ENCODE measurements at places on chromosomes 2 and 18.

DNA sequence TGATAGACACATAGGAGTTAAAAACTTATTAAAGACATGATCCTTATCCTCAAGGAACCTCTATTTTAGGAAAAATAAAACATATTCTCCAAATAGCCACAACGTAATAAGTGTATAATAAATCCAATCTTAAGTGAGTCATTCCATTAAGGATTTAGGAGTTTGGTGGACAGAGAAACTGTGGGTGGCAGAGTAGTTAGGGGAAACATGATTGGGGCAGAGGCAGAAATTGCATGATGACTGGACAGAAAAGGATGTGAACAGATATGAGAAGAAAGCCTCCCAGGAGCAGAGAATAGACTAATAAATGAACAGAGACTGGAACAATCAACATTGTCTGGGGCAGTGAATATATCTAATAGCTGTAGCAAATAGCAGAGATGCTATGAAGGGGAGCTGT is 48.1 kb upstream of the SIGLEC15 start:
- DNase-seq, result no peak

DNA sequence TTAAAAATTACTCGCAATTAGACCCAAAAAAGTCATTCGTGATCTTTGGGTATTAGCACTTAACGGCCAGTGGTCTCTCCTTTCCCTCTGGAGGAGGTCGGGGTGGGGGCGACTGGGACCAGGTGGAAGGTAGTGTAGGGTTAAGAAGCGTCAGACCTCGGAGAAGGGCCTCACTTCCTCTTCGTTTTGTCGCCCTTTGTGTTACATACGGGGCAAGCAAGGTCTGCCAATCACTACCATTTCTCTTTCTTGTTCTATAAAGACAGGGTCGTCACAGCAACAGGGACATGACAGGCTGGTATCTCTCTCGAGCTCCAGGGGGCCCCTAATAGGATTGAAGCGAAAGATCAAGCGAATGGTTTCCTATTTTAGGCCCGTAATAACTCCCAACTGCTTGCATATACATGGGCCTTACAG is 136.6 kb downstream of the INSIG2 start:
- no peak for DNase-seq

GRCh38 chr18:54983041-54983686 is 23.9 kb upstream of the CCDC68 start:
- peak; percentile 25 for DNase-seq

GRCh38 chr18:25351280-25351775 is 638 bp downstream of the ZNF521 start:
- no peak for DNase-seq

DNA sequence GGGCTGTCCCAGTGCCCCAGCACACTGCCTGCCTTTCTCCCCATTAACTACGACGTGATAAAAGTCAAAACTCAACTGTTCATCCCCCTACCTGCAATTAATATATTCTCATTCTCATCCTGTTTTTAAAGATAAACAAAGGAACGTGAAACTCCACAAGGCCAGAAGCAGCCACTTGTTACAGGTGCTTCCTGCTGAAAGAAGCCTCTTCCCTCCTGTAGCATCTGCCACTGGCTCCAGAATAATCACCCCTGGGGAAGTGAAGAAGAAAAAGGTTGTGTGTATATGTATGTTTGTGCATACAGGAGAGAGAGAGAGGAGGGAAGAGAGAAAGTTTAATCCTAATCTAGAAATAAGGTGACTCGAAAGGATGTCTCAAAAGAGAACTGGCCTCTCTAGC is 27.1 kb downstream of the KIAA2012 start:
- DNase-seq, result no peak

GRCh38 chr2:86519349-86519748 is 43.9 kb downstream of the CHMP3 start:
- DNase-seq, result peak; percentile 57

DNA sequence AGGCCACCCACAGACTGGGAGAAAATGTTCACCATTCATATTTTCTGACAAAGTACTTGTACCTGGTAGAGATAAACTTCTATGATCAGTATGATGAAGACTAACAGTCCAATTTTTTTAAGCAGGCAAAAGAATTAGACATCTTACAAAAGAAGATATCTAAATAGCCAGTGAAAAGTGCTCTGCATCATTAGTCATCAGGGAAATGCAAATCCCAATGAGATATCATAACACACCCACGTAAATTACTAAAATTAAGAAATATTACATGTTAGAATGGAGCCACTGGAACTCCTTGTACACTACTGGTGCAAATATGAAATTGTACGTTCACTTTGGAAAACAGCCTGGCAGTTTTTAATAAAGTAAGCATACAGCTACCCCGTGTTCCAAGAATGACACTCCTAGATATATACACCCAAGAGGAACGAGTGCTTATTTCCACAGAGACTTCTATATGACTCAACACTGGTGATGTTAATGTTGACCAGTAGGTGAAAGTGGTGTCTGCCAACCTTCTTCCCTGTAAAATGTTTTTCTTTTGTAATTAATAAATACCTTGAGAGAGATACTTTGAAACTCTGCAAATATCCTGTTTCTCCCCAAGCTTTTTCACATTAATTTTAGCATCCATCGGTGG is 80.3 kb downstream of the NPAS2 start:
- no peak for DNase-seq

DNA sequence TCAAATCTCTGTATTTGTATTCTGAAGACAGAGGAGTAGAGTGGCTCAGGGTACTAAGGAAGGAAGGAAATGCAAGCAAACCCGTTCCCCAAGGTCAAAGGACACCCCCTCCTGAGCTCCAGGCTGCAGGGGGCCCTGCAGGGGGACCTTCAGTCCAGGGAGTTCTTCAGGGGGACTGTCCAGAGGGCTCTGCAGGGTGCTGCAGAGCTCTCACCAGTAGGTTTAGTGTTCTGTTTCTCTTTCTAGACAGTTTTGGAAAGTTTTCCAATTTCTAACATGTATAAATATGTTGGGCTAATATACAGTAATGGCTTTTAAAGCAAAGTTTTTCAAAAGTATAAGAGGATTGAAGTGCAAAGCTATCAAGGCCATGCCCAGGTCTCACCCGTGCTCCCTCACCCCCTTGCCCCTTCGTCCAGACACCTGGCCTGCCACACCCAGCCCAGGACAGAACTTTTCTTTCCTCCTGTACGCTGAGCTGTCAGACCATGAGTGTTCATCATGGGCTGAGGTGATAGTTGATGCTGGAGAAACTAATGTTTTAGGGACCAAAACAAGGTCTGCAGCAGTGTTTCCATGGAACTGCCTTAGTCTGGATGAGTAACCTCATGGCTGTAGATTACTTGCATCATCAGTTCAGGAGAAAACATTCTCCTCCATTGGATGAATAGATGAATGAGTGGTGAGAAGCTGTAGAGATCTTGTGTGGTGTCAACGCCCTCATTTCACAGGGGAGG is 134.2 kb downstream of the GLI2 start:
- no peak for DNase-seq

GRCh38 chr2:235779444-235779896 is 285.6 kb downstream of the AGAP1 start:
- DNase-seq, result peak; percentile 34

GRCh38 chr2:119004602-119005001 is 62.6 kb downstream of the MARCO start:
- DNase-seq, result no peak

- peak; percentile 27 for DNase-seq
These were observed 77.7 kb upstream of the SMAD2 start for GRCh38 chr18:48007955-48008701.

- DNase-seq, result no peak
These were observed 10.4 kb downstream of the ANKRD44 start for GRCh38 chr2:197300139-197300538.

DNA sequence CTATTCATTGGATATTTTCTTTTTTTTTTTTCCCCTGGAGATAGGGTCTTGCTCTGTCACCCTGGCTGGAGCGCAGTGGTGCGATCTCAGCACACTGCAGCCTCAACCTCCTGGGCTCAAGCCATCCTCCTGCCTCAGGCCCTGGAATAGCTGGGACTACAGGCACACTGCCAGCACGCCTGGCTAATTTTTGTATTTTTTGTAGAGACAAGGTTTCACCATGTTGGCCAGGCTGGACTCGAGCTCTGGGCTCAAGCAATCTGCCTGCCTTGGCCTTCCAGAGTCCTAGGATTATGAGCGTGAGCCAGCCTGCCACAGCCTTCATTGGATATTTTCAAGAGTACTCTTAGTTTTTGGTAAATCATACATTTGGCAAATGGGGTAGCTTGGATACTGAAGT is 9.0 kb upstream of the MCFD2 start:
- no peak for DNase-seq

- DNase-seq, result no peak
These were observed 89.5 kb upstream of the DPP10 start for GRCh38 chr2:114352988-114353387.

DNA sequence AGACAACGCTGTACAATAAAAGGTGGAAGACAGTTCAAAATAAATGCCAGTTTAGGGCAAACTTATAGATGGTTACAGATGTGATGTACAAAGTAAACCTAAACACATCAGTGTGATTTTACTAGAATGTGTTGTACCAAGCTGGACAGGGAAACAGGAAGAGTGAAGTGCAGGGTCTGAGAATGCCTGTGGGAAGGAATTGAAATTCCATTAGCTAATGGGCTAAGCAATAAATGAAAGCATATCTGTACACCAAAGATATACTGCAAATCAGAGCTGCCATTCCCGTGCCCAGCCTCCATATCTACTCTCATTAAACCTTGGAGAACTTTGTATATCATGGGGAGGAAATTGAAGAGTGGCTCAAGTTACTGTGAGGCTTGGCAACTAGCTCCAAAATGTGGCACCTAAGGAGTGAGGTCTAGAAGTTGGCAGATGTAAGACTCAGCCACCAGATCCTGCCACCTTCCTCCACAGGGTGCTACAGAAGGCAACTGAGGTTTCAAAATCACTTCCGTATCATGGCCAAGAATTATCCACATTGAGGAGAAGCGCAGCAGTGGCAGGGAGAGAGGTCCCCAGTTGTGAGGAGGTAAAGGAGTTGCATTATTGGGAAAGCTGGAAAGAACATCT is 277.8 kb downstream of the TCF4 start:
- no peak for DNase-seq

- no peak for DNase-seq
These were observed 14.4 kb upstream of the MYO3B start for GRCh38 chr2:170163411-170164065.

Measured in LNCaP clone FGC (cell line).